Caudate nucleus (tissue), 63 donors: ENCODE measurements at places on chromosomes 4 and X.

DNA sequence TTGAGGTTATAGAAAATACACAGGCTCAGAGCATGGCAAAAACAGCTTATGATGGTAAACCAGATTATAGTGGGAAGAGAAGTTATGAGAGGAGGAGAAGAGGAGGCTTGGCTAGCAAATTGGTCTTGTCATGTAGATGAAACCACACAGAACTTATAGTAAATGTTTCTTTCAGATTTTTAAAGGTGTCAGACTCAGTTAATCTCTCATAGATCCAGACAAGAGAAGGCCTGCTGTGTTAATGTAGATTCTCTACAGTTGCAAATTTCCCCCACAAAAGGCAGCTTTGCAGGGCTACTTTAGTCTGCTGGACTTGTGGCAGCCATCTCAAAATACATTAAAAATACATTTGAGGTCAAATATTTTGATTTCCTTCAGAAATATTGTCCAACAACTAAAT is 1731.7 kb downstream of the ARAP2 start:
- DNase-seq: no peak

GRCh38 chr4:45409536-45409935 is 683.2 kb upstream of the GNPDA2 start:
- no peak for DNase-seq

DNA sequence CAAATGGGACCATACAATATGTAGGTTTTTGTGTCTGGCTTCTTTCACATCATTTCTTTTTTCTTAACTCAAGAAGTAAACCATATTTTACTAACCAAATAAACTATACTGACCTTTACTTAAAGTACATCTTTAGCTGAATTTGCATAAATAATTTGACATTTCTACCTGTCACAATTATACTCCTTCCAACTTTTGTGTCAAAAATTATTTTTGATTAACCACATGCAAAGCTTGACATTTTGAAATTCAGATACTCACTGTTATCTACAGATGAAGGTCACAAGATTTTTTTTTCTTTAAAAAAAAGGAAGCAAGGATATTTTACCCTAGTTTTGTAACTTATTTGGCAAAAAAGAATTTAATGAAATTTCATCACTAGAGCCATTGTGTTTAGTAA is 12.0 kb upstream of the RAB9A start:
- DNase-seq: no peak

DNA sequence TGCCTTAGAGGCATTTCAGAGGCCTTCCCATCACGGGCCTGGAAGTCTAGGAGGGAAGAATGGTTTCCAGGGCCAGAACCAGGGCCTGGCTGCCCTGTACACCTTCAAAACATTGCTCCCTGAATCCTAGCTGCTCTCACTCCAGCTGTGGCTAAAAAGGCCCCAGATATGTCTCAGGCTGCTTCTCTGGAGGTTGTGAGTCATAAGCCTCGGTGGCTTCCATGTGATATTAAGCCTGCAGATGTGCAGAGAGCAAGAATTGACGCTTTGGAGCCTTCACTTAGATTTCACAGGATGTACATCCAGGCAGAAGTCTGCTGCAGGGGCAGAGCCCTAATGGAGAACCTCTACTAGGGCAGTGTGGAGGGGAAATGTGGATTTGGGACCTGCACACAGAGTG is 502.5 kb downstream of the GRXCR1 start:
- DNase-seq: no peak

DNA sequence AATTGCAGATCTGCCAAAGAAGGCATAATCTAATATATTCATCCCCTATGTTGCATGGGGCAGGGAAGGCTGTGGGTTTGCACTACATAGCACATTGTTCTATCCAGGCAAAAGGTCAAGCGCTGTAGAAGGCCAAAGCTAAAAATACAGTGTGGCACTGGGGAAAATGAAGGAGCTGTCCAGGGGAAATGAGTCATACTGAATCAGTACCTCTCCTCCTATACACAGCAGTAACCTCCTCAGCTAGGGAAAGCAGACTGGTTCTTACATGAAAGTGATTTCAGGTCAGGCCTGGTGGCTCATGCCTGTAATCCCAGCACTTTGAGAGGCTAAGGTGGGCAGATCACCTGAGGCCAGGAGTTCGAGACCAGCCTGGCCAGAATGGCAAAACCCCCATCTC is 31.0 kb upstream of the SLC25A4 start:
- no peak for DNase-seq

DNA sequence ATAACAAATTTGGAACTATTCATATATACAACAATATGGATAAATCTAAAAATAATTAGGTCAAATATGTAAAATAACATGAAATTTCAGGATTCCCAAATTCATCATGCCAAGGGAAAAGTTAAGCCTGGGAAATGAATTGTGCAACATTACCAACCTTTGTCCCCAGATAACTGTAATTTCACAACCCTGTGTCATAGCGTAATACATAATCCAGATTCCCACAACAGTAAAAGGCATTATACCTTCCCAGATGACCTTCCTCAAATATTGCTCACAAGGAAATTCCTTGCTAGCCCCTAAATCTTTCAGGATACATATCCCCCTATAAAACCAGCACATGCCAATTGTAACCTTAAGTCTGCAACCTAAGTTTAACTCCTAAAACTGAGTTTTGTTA is 32.9 kb upstream of the RAB40A start:
- no peak for DNase-seq

- DNase-seq: no peak
These were observed 2.9 kb upstream of the EIF1AX start for GRCh38 chrX:20144491-20144890.

DNA sequence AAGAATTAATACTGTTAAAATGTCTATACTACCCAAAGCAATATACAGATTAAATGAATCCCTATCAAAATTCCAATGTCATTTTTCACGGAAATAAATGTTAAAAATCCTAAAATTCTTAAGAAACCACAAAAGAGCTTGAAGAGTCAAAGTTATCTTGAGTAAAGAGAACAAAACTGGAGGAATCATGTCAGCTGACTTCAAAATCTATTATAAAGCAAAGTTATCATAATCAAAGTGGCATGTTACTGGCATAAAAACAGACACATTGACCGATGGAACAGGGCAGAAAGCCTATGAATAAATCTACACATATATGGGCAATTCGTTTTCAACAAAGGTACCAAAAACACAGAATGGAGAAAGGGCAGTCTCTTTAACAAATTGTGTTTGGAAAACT is 579.0 kb downstream of the INPP4B start:
- no peak for DNase-seq

DNA sequence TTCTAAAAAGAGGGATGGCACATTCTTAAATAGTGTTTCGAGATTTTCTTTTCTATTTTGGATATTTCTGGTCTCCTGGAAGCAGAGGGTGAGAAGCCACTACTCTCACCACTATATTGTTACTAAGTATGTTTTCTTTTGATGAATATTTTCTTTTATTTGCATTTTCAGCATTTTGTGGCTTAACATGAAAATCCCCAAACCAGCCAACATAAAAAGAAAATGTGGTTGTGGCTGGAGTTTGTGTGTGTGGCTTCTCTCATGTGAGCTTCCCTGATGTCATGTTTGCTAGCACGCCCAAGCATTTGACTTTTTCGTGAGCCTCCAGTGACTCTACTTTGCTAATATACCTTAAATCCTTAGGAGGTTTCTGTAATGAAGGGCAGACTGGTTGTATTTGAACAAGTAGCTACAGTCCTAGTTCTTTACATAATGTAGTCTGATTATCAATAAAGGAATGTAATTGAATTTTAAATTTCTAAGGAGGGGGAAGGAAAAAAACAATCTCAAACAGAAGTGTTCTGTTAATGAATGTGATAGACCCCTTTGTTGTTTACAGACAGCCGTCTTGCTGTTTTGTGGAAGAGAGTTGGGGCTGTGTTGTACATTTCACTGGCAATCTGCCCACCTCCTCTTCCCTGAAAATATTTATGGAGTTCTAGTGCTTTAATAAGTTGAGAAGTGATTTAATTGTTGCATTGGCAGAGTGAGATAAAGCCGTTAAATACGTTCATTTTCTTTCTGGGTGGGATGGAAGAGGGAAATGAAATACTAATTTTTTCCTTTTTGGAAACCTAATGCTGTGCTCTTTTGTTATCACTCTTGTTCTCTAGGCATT is 114.6 kb downstream of the ARHGAP10 start:
- DNase-seq: no peak

DNA sequence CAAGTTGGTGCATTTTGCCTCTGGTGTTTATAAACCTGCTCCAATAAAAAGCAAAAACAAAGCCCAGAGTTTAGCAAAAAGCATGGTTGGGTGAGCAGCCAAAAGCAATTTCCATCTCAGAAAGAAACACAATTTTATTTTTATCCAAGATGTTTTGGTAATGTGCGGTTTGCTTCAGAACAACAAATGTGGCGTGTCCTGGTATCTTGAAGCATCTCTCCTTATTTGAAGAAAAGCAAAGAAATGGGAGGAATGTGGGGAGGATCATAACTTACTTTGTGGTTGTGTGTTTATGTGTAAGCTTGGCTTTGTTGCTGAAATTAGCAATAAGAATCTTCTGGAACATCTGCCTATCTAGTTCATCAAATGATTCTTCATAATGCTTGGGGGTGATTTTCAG is 88.3 kb upstream of the DDX3X start:
- DNase-seq: no peak

DNA sequence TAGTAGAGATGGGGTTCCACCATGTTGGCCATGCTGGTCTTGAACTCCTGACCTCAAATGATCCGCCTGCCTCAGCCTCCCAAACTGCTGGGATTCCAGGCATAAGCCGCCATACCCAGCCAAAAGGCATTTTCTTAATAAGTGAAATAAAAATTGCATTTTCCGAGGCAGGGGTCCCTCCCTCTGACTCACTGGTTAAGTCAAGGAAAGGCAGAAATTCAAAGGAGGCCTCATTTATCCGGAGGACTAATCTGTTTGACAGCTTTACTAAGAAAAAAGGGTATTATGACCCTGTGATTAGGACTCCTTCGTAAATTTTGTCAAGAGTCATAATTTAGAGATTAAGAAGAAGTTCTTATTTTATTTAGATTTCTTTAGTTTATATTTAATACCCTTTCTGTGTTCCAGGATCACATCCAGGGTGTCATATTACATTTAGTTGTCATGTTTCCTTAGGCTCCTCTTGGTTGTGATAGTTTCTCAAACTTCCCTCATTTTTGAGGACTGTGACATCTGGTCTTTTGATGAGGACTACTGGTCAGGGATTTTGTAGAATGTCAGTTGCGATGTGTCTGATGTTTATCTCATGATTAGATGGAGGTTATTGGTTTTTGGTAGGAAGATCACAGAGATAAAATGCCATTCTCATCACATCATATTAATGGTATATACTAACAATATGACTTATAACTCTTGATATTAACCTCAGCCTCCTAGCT is 753.7 kb upstream of the AMOT start:
- no peak for DNase-seq

DNA sequence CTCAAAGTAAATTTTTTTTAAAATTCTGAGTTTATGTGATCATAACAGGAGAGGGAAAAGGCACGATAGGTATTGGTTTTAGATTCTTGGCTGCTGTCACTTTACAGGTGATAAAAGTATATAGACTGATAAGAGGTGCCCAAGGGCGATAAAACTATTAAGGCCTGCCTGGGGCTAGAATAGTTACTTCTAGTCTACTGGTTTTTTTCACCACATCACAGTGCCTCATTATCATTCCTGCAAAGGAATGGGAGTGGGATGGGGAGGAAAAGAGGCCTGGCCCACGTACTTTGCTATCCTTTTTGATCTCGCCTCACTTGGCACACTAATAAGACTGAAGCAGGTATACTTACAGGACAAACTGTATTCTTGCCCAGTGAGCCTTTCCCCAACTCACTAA is 46.6 kb downstream of the CXorf58 start:
- no peak for DNase-seq

DNA sequence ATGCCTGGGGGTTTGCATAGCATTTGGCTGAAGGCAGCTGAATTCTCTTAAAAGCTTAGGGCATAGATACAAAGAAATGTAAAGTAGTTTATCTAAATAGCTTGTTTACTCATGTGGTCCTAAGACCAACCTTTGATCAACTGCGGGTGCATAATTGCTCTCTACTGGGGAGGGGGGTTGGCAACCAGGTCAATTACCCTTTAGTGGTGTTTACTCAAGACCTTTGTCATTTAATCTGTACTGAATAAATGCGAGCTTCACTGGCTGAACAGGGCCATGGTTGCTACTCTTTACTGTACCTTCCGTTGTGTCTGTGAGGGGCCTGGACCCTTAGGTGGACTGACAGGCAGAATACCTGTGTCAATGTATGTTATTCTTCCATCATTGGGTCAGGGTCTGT is 102.7 kb upstream of the FAM9C start:
- no peak for DNase-seq

DNA sequence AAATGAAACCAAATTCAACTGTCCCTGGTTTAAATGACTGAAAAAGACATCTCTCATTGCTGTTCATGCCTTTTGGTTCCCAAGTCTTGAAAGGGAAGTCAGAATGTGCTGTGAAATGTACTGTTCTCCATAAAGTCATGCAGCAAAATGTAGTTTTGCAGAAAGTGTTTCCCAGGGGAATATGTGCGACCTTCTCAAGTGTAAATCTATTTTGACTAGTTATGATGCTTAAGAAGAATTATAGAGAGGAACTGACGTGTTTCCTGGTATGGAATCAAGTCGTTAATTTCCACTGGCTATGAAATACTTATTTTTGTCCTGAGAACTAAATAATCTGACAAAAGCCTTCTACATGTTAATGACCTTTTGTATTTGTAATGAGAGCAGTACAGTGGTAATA is 223.1 kb downstream of the CLCN4 start:
- no peak for DNase-seq

DNA sequence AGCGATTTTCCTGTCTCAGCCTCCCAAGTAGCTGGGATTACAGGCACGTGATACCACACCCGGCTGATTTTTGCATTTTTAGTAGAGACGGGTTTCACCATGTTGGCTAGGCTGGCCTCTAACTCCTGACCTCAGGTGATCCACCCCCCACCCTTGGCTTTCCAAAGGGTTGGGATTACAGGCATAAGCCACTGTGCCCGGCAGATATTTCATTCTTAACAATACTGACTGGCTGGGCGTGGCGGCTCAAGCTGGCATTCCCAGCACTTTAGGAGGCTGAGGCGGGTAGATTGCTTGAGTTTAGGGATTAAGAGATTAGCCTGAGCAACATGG is 1.3 kb downstream of the PQBP1 start:
- DNase-seq: no peak
